Chondrocyte (in vitro differentiated cells): ENCODE measurements at places on chromosomes 13 and 19. TPM values are rescaled to one million over a fixed set of nuclear protein-coding genes. Genes with fewer than 3 reads are reported as not detected.

DNA sequence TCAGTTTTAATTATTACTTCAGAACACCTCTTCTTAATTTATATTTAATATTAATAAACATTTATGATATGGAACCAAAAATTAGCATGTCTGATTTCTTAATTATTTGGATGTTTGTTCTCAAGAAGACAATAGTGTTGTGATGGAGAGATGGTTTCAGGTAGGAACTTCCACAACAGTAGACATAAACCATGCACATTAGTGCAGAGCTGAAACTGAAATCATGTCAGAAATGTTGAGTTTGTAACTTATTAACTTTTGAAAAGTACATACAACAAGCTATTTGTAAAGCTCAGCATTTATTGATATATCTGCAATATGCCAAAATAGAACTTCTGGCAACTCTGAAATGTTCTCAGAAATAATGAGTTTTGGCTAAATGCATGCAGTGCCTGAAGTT is 11.8 kb upstream of the EDNRB start:
- no peak for DNase-seq

Gene WDR87
- not detected in 3 replicates for total RNA-seq

Gene UBE2S
- 60.0 to 79.7 TPM (median 78.6 TPM) in 3 replicates for total RNA-seq

Gene ZNF724
- 2.3 to 6.7 TPM (median 3.0 TPM) in 3 replicates for total RNA-seq

- DNase-seq = no peak
These were observed 34.2 kb downstream of the ANKRD10 start for GRCh38 chr13:110880627-110881026.
